ENCODE measurements at places on chromosomes 11 and 22.

DNA sequence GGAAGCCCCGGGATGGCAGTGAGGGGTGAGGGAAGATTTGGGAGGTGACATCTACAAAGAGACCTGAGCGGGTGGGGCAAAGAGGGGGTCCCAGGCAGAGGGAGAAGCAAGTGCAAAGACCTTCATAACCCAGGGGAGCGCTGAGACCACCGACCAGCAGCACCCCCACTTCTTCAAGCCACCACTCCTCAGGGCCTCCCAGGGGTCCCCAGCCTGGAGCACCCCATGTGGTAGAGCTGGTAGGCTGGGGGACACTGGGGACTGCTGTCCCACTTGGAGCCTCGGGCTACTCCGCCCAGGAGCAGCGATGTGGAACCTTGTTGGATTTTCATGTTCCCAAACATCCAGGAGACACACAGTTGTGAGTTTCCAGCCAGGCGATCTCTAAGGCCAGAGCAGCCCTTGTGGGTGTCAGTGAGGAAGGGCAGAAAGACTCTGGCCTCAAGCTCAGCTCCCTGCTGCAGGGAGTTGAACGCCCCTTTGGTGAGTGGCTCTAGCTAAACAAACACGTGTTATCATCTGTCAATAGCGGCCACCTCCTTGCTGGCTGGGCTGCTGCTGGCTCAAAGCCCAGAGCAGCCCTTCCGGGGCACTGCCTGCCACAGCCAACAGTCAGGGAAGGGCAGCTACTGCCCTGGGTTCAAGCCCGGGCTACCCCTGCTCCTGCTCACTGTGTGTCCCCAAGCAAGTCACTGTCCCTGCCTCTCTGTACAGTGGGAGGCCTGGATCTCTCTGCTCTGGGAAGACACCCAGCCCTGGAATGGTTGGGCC, 25.7 kb upstream of the CHKA start:
- DNase-seq = no peak

- DNase-seq = no peak
Observed at GRCh38 chr11:36023922-36024321, 80.1 kb downstream of the LDLRAD3 start.

GRCh38 chr22:32343941-32344340, 13.7 kb upstream of the RFPL3 start:
- no peak for DNase-seq

DNA sequence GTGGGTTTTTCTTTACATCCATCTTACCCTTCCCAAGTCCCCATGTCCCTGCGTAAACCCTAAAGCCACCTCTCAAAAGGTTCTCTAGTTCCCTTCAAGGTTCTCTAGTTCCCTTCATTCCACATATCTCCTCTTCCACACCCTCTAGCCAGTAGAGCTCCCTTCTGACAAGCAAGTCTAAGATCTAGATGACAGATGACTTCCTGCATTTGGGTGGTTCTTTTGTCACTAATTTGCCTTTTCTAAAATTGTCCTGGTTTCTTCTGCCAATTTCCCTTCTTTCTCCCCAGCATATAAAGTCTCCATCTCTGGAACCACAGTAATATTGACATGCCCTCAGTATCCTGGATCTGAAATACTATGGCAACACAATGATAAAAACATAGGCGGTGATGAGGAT, 7.8 kb downstream of the CD3E start:
- DNase-seq = no peak

GRCh38 chr11:121248496-121248895, 44.1 kb upstream of the SC5D start:
- no peak for DNase-seq

GRCh38 chr11:748007-748359, 719 bp downstream of the TALDO1 start:
- no peak for DNase-seq

- no peak for DNase-seq
Observed at GRCh38 chr11:34632105-34632791, 11.4 kb downstream of the EHF start.

DNA sequence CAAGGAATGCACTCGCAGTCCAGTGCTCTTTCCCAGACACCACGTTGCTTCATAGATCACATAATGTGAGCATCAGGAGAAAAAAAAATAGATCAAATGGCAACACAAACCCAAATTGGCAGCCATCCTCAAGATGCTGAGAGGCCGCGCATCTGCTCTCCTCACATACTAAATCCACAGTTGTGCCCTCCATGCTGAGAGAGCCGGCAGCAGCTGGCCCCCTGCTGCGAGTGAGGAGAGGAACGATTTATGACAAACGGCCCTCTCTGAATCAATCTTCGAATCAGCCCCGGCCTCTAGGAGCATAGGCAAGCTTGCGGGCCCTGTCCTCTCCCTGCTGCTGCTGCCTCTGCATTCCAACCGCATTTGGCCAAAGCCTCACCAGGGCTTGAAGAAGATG, 159.9 kb upstream of the TENM4 start:
- DNase-seq = no peak

GRCh38 chr11:121886005-121886734, 229.8 kb downstream of the BLID start:
- no peak for DNase-seq

GRCh38 chr22:27105142-27106025, 448.0 kb downstream of the MIAT start:
- DNase-seq = no peak

DNA sequence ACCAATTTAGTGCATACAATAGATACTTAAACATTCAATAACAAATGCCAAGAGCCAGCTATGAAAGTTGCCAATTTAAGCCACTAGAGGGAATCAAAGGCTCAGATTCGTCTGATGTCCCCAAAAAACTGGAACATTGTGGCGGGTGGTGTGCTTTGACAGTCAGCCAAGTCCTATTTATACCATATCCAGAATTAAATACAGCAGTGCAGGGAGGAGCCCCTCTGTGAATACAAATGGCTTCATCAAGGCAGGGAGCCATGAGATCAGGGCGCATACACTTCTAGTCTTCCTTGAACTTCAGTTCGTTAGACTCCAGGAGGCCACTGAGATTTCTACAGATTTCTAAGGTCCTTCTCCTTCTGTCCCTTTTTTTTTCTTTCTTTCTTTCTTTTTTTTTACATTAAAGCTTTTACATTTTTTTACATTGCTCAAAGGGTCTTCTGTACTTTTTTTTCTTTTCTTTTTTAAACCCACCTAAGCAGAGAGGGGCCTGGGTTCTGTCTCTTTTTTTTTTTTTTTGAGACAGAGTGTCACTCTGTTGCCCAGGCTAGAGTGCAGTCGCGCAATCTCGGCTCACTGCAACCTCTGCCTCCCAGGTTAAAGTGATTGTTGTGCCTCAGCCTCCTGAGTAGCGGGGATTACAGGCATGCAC, 41.5 kb upstream of the HSPA8 start:
- no peak for DNase-seq

DNA sequence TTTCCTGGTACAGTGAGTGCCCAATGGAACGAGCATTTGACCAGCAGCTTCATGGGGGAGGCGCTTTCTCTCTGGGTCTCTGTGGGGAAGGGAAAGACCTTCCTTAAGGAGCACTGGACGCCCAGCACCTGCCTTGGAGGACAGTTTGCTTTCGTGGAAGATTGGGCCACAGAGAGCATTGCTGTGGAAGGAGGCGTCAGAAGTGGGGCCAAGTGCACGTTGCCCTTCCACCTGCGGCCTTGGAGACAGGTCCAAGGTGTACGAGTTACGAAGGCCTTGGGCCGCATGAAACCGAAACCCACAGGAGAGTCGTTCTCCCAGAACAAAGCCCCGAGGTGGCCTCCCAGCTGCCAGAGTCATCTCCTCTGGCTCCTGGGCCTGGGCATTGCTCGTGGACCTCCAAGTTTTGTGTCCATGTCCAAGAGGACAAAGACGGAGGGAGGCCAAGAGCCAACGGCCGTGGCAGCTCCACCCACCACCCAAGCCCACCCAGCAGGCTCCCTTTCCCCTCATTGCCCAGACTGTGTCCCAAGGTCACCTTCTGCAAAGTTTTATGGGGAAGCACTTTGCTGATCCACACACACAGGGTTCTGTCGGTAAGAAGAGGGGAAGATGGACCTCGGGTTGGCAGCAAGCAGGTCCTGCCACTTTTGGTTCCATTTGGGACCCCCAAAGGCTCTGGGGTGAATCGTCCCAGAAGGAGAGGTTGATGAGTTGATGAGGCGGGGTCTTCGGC, 5.8 kb upstream of the NLRP6 start:
- no peak for DNase-seq
